Esophagus muscularis mucosa (tissue), 4 donors: ENCODE measurements at places on chromosomes 2 and 18. TPM values are rescaled to one million over a fixed set of nuclear protein-coding genes. Genes with fewer than 3 reads are reported as not detected.

- peaks cover 99% of the 10 kb centered on the region for H3K4me1 ChIP-seq
- no peaks in the 10 kb centered on the region for H3K36me3 ChIP-seq
- H3K4me3 ChIP-seq = peak overlapping the region; percentile 22
- peak overlapping the region; percentile 85 for H3K27ac ChIP-seq
- no peaks in the 10 kb centered on the region for H3K27me3 ChIP-seq
- no peak for DNase-seq
Measured at GRCh38 chr2:46569061-46569560, 89.7 kb downstream of the TMEM247 start.

- no peak overlapping the region for H3K4me3 ChIP-seq
- no peaks in the 10 kb centered on the region for H3K36me3 ChIP-seq
- H3K27me3 ChIP-seq = no peaks in the 10 kb centered on the region
- DNase-seq = no peak
- no peak overlapping the region for H3K27ac ChIP-seq
Measured at GRCh38 chr2:177952151-177952550, 120.4 kb downstream of the PDE11A start.

DNA sequence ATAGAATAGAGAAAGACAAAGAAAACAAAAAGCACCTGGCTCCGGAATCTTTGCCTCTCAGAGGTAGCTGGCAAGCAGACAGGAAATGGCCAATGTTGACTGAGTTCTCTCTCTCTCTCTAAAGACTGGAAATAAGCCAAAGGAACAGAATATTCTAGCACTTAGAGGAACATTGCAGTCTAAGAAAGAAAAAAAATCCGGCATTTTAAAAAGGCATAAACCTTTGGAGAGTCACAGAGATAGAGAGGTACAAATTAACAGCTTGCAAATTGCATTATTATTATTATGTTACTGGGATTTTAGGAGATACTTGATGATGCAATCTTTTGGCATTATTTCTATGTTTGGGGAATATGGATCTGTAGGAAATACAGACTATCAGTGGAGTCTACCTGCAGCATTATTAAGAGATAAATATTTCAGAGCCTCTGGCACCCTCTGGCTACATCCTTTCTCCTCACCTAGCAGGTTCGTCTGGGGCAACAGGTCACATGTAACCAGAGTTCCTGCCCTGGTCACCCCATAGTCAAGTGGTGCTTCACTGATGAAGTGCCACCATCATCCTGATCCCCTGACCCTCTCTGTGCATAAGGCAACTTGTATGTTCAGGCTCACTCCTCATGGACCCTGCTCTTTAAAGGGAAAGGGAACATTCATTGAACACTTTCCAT is 318.9 kb upstream of the ACVR2A start:
- H3K4me3 ChIP-seq = no peak overlapping the region
- no peaks in the 10 kb centered on the region for H3K36me3 ChIP-seq
- H3K27ac ChIP-seq = no peak overlapping the region
- H3K4me1 ChIP-seq = peaks cover 7% of the 10 kb centered on the region
- no peaks in the 10 kb centered on the region for H3K27me3 ChIP-seq
- DNase-seq = no peak

GRCh38 chr2:177784745-177785067 is 287.9 kb downstream of the PDE11A start:
- no peaks in the 10 kb centered on the region for H3K27me3 ChIP-seq
- H3K4me3 ChIP-seq = no peak overlapping the region
- no peak overlapping the region for H3K27ac ChIP-seq
- DNase-seq = no peak

DNA sequence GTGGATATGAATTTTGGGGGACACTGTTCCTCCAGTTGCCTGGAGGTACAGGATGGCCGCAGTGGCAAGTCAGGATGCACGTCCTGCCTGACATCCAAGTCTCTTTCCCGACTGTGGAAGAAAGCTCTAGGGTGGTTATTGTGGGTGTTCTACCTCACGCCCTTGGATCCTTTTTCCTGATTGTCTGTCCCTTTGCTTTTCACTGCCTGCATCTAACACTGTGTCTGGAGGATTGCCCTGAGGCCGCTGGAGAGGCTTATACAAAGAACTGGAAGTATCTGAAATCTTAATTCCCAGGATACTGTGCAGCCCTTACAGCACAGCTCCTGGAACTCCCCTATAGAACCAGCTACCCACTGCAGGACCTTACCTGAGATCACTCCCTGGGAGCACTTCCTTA is 250.5 kb downstream of the TFCP2L1 start:
- no peaks in the 10 kb centered on the region for H3K4me1 ChIP-seq
- no peaks in the 10 kb centered on the region for H3K27me3 ChIP-seq
- H3K27ac ChIP-seq = no peak overlapping the region
- DNase-seq = peak; percentile 60
- no peaks in the 10 kb centered on the region for H3K36me3 ChIP-seq
- no peak overlapping the region for H3K4me3 ChIP-seq

DNA sequence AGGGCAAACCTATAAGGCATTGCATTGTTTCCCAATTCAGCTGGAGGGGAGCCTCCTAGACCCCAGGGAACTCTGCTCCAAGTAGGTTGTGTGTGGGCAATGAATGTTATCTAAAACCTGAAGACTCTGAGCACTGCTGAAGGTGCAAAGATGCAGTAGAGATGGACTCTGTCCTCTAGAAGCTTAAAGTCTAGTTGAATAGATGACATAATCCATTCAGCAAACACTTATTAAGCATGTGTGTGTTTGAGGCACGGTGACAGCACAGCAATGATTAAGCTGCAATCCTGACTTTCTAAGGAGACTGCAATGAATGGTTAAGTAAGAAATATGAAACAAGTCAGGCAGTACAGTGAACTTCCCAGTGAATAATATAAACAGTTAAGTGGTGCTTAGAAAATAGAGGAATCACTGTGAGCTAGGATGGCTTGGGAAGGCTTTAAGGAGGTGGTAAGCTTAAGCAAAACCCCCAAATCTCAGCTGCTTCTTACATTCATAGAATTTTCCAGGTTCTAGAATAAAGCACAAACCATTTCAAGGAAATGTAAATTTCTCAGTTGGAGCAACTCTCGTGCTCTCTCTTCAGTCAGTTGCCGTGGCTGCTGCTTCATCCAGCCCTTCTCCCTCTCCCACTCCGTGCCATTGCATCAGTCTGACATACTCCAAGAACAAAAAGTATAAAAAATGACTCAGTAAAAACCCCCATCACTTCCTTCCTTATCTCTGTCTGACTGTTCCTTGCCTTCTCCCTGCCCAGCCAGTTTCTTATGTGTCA is 19.1 kb downstream of the MXD1 start:
- H3K36me3 ChIP-seq = peaks cover 38% of the 10 kb centered on the region
- H3K27ac ChIP-seq = no peak overlapping the region
- no peak overlapping the region for H3K4me3 ChIP-seq

DNA sequence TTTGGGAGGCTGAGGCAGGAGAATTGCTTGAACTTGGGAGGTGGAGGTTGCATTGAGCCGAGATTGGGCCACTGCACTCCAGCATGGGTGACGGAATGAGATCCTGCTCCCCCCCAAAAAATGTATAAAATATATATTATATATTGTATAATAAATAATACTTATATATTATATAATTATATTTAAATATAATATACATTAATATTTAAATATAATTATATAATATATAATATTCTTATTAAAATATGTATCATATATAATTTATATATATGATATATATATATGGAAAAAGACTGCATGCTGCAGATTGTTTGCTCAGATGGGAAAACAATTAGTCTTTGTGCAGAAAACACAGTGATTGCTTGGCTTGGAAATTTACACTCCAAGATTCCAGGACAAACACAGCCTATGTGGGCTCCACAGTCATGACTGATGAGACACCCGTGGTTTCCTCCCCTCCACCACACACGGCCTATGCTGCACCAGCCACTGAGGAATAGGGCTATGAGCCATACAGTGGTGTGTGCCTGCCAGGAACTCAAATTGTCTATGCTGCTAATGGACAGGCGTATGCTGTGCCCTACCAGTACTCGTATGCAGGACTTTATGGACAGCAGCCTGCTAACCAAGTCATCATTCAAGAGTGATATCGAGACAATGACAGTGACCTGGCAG is 30.0 kb downstream of the PMAIP1 start:
- H3K36me3 ChIP-seq = no peaks in the 10 kb centered on the region

- DNase-seq = no peak
- H3K27ac ChIP-seq = peak overlapping the region; percentile 91
- peaks cover 58% of the 10 kb centered on the region for H3K4me1 ChIP-seq
- peaks cover 8% of the 10 kb centered on the region for H3K36me3 ChIP-seq
Measured at GRCh38 chr18:79405781-79406575, 10.2 kb downstream of the NFATC1 start.

- no peaks in the 10 kb centered on the region for H3K4me1 ChIP-seq
- DNase-seq = no peak
- no peak overlapping the region for H3K4me3 ChIP-seq
- H3K27ac ChIP-seq = no peak overlapping the region
Measured at GRCh38 chr2:190093793-190094192, 31.3 kb upstream of the MSTN start.

DNA sequence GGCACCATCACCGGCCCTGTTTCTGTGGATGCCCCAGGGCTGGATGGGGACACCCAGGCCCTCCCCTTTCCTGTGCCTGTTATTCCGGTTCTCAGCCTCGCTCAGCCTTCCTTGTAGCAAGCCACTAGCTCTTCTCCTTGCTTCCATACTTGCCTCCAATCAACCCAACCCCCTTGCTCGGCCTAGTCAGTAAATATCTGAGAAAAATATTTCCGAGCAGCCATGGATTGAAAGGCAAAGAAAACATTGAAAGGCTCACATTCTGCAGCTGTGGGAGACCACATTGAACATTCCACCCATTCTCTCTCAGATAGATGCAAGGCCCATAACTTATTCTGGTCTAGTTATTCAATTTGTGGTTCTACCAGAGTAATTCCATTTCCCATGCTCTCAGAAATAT is 114.9 kb downstream of the SPP2 start:
- H3K27me3 ChIP-seq = no peaks in the 10 kb centered on the region
- H3K4me1 ChIP-seq = no peaks in the 10 kb centered on the region
- no peaks in the 10 kb centered on the region for H3K36me3 ChIP-seq
- H3K27ac ChIP-seq = no peak overlapping the region
- no peak overlapping the region for H3K4me3 ChIP-seq
- no peak for DNase-seq

DNA sequence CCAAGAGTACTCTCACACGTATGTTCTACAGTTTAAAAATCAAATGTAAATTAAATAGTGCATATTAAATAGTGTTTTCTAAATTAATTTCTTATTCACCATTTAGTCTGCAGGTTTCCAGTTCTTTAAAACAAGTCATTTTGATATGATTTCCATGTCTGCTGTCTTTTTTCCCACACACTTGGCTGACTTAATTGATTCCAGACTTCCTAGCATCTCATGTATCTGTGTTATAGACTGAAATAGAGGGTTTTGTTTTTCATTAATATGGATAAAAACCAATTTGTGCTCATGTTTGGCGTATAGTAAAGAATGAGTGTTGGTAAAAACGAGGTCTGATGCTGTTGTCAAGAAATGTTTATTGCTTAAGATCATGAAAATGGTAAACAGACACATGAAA is 104.3 kb downstream of the SRBD1 start:
- H3K27ac ChIP-seq = no peak overlapping the region
- H3K4me1 ChIP-seq = no peaks in the 10 kb centered on the region
- DNase-seq = no peak
- no peaks in the 10 kb centered on the region for H3K27me3 ChIP-seq
- H3K36me3 ChIP-seq = no peaks in the 10 kb centered on the region
- no peak overlapping the region for H3K4me3 ChIP-seq

- H3K4me3 ChIP-seq = no peak overlapping the region
- no peaks in the 10 kb centered on the region for H3K27me3 ChIP-seq
- H3K27ac ChIP-seq = no peak overlapping the region
- DNase-seq = no peak
- no peaks in the 10 kb centered on the region for H3K36me3 ChIP-seq
Measured at GRCh38 chr2:12964904-12965539, 248.3 kb downstream of the TRIB2 start.

- no peaks in the 10 kb centered on the region for H3K4me1 ChIP-seq
- no peak overlapping the region for H3K27ac ChIP-seq
- DNase-seq = no peak
- H3K27me3 ChIP-seq = no peaks in the 10 kb centered on the region
- no peaks in the 10 kb centered on the region for H3K36me3 ChIP-seq
- H3K4me3 ChIP-seq = no peak overlapping the region
Measured at GRCh38 chr2:26670171-26670570, 22.4 kb upstream of the KCNK3 start.

- DNase-seq = no peak
- peaks cover 9% of the 10 kb centered on the region for H3K4me1 ChIP-seq
- no peak overlapping the region for H3K4me3 ChIP-seq
- peak overlapping the region; percentile 66 for H3K27ac ChIP-seq
- H3K27me3 ChIP-seq = no peaks in the 10 kb centered on the region
Measured at GRCh38 chr2:3461801-3462492, 57.4 kb downstream of the ADI1 start.

DNA sequence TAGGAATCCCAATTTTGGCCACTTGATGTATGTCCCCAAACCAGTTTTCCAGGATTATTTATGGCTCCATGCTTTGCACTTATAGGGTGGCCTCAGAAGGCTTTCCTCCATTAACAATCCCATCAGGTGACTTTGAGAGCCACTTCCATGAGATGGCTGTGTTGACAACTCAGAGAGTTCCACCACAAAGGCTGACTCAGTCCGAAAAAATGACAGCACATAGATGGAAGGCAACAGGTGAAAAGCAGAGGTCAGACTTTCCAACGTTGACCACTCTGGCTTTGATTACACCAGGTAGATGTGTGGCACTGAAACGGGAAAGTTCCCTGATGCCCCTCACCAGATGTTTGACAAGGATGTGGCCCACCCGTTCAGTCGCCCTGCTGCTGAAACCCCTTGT is 431.4 kb upstream of the TNP1 start:
- no peak overlapping the region for H3K4me3 ChIP-seq
- DNase-seq = peak; percentile 85
- H3K27me3 ChIP-seq = no peaks in the 10 kb centered on the region
- H3K36me3 ChIP-seq = no peaks in the 10 kb centered on the region
- no peak overlapping the region for H3K27ac ChIP-seq
- peaks cover 32% of the 10 kb centered on the region for H3K4me1 ChIP-seq

GRCh38 chr2:210046851-210047500 is 44.5 kb downstream of the RPE start:
- no peak for DNase-seq
- no peaks in the 10 kb centered on the region for H3K27me3 ChIP-seq
- no peaks in the 10 kb centered on the region for H3K36me3 ChIP-seq
- peaks cover 3% of the 10 kb centered on the region for H3K4me1 ChIP-seq
- H3K4me3 ChIP-seq = no peak overlapping the region

GRCh38 chr2:220215785-220216184 is 588.4 kb downstream of the SLC4A3 start:
- no peaks in the 10 kb centered on the region for H3K27me3 ChIP-seq
- no peak for DNase-seq
- no peaks in the 10 kb centered on the region for H3K36me3 ChIP-seq
- H3K4me1 ChIP-seq = no peaks in the 10 kb centered on the region

The POTEI gene
- total RNA-seq = not detected

The MRPL53 gene
- 38.6 TPM for total RNA-seq

The TMEM247 gene
- total RNA-seq = not detected

The SCYGR7 gene
- not detected for total RNA-seq

The LYPD6B gene
- not detected for total RNA-seq

The GRHL1 gene
- total RNA-seq = 2.9 TPM

The FBXO48 gene
- total RNA-seq = 0.33 TPM

The B3GNT7 gene
- total RNA-seq = 3.7 TPM

The HOXD13 gene
- not detected for total RNA-seq

The NETO1 gene
- 0.34 TPM for total RNA-seq

The GULP1 gene
- total RNA-seq = 49.0 TPM

The INHA gene
- total RNA-seq = 0.75 TPM

The GPAT2 gene
- total RNA-seq = 8.2 TPM

The C1QL2 gene
- not detected for total RNA-seq
